Activated CD4-positive, alpha-beta T cell treated with anti-CD3 and anti-CD28 coated beads, Interleukin-2, amount 50 U/mL, for 48 hours (primary cell): ENCODE measurements at places on chromosomes 1 and 21.

GRCh38 chr1:110756506-110756905, 81.8 kb upstream of the KCNA3 start:
- DNase-seq, result no peak

- DNase-seq, result no peak
Measured at GRCh38 chr1:219088778-219089557, 84.7 kb upstream of the LYPLAL1 start.

DNA sequence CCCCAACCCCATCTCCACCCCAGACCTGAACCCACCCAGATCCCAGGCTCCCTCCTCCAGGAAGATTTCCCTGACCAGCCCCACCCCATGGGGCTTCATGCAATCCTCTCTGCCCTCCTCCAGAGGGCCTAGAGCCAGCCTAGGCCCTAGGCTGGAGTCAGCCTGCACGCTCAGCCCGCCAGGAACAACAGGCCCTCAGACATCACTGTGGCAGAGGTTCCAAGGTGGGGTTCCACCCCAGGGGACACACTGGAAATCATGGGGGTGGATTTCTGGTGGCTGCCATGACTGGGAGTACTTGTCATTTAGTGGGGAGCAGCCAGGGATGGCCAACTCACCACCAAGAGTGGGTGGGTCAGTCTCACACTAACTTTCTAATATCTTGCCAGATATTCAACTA, 122.0 kb downstream of the GLIS1 start:
- DNase-seq, result no peak

DNA sequence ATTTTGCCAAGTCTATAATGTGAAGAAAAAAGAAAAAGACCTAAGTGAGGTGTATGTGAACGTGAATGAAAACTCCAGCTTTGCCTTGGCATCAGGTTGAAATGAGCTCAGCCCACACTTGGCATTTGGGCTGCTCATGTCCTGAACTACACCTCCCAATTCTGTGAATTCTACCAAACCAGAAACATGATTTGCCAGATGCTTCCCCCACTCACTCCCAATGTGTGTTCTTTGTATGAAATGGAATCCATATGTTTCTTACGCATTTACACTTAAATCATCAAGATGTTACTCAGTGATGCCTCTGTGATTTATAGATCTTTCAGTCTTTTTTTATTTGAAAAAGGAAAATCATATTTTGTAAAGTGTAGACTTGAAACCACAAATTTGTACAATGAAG, 32.8 kb upstream of the RUNX1 start:
- no peak for DNase-seq

GRCh38 chr1:155295183-155295941, 5.9 kb downstream of the PKLR start:
- no peak for DNase-seq

- DNase-seq, result no peak
Measured at GRCh38 chr1:70220015-70220414, 1.2 kb upstream of the SRSF11 start.

DNA sequence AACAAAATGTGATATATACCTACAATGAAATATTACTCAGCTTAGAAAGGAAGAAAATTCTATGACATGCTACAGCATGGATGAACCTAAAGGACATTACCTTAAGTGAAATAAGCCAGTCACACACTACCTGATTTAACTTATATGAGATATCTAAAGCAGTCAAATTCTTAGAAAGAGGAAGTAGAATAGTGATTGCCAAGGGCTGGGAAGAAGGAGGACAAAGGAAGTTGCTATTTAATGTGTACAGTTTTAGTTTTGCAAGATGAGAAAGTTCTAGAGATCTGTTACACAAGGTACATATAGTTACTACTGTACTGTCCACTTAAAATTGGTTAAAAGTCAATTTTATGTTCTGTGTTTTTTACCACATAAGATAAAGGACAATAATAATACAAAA, 87.5 kb upstream of the KCTD3 start:
- DNase-seq, result no peak

GRCh38 chr1:189783456-189783855, 694.2 kb downstream of the BRINP3 start:
- no peak for DNase-seq

- no peak for DNase-seq
Measured at GRCh38 chr1:74908797-74909196, 175.8 kb downstream of the TYW3 start.

- no peak for DNase-seq
Measured at GRCh38 chr1:13825033-13825432, 125.0 kb downstream of the PRDM2 start.

- no peak for DNase-seq
Measured at GRCh38 chr1:9368356-9368755, 75.7 kb downstream of the SPSB1 start.

- DNase-seq, result no peak
Measured at GRCh38 chr1:3011631-3012455, 9.4 kb upstream of the ACTRT2 start.

DNA sequence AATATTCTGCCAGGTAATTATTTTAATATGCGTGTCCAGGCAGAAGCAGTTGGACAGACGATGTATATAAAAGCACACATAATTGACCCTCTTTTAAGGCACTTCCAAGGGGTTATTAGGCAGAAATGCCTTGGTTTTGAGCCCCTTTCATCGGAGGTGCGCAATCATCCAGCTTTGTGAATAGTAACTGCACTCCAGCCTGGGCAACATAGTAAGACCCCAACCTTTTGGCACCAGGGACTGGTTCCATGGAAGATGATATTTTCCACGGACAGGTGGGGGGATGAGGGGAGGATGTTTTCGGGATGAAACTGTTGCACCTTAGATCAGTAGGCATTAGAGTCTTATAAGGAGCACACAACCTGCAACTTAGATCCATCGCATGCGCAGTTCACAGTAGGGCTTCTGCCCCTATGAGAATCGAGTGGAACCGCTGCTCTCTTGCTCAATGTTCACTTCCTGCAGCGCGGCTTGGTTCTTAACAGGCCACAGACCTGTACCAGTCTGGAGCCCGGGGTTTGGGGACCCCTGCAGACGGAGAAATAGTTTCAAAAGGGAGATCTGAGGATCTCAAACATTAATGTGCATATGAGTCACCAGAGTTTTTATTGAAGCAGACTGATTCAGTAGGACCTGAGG, 1.8 kb upstream of the MCOLN2 start:
- DNase-seq, result peak; percentile 39

DNA sequence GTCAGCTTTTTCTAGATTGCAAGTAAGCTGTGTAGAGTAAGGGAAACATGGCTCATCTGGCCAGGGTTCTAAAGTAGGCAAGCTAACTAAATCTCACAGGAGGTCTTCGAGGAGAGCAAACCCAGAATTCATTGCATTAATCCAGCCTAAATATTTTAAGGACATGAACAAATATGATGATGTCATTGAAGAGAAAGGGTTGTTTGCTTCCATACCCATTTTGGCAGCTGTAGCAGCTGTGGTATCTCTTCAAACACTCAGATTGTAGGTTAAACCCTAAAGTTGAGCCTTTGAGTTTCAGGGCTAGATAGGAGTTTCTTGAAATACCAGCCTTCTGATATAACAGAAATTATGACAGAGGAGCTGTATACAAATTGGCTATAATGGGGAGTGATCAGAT, 200.5 kb upstream of the C1orf105 start:
- DNase-seq, result no peak

GRCh38 chr1:108841703-108842102, 15.2 kb downstream of the AKNAD1 start:
- no peak for DNase-seq

DNA sequence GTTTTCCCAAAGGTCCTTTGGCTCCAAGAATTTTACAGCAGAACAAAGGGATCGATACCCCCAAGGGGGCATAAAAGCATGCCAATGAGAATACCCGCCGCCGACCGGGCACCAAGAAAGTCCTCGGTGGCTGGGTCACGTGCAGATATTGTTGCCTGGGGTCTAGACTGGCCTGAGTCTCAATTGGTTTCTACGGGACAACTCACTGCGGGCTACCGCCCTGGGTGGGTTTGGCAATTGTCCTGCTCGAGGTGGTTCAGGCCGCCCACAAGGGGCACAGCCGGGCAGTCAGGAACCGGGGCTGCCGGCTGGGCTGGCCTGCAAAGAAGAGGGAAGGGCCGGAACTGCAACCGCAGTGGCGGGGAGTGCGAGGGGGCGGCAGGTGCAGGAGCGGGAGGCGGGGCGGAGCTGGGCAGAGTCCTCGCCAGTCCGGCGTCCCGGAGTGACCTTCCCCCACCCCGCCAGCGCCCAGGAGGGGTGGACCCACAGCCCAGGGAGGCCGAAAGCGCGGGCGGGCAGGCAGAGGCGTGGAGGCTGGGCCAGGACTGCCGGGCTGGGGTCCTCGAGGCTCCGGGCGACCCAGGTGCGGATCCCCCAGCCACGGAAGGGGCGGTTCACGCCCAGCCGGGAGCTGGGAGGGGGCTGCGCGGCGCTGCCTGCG, 926 bp upstream of the ATP1B1 start:
- DNase-seq, result peak; percentile 31

GRCh38 chr1:116067566-116067890, 43.7 kb upstream of the MAB21L3 start:
- DNase-seq, result no peak

DNA sequence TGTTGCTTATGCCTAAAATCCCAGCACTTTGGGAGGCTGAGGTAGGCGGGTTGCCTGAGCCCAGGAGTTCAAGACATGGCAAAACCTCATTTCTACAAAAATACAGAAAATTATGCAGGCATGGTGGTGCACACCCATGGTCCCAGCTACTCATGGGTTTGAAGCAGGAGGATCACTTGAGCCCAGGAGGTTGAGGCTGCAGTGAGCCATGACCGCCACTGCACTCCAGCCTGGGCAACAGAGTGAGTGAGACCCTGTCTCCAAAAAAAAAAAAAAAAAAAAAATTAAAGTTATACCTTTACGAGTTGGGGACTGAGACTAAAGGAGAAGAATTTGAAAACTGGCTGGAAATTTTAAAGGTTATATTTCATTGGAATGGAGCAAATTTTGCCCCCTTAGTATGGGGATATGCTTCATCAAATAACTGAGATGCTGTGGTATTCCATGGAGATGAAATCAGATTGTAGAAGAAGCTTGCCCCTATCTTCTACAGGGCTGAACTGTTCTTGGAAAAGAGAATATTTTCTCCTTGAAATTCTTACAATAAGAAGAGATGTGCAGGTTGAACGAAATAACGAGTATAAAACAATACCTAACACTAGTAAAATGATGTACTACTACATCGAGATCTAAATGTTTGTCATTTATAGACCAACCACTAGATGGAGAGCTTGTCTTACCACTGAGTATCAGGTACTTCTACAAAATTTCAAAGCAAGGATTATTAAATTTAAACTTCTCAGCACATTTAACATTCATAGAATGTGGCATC, 34.9 kb upstream of the SCYL3 start:
- no peak for DNase-seq

DNA sequence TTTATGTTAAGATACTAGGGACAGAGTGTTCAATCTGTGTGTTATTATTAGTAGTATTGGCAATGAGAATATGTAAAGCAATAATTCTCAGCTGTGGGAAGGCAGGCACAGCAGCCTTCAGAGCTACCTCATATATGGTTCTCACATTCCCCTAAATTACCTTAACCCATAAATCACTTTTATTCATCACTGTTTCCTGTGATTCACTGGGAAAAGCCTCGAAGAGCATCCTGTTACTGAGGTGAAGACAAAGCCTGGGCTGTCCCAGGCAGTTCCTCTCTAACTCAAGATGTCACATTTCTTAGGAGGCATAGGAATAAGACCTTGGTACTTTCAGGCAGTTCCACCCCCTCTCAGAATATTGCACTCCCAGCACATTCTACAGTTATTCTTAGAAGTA, 965.7 kb downstream of the NCAM2 start:
- no peak for DNase-seq

GRCh38 chr1:171758011-171758410, 16.1 kb upstream of the VAMP4 start:
- no peak for DNase-seq

- peak; percentile 74 for DNase-seq
Measured at GRCh38 chr21:38768471-38769063, 37.2 kb upstream of the ETS2 start.

GRCh38 chr1:2921970-2922686, 99.1 kb upstream of the ACTRT2 start:
- DNase-seq, result peak; percentile 37

DNA sequence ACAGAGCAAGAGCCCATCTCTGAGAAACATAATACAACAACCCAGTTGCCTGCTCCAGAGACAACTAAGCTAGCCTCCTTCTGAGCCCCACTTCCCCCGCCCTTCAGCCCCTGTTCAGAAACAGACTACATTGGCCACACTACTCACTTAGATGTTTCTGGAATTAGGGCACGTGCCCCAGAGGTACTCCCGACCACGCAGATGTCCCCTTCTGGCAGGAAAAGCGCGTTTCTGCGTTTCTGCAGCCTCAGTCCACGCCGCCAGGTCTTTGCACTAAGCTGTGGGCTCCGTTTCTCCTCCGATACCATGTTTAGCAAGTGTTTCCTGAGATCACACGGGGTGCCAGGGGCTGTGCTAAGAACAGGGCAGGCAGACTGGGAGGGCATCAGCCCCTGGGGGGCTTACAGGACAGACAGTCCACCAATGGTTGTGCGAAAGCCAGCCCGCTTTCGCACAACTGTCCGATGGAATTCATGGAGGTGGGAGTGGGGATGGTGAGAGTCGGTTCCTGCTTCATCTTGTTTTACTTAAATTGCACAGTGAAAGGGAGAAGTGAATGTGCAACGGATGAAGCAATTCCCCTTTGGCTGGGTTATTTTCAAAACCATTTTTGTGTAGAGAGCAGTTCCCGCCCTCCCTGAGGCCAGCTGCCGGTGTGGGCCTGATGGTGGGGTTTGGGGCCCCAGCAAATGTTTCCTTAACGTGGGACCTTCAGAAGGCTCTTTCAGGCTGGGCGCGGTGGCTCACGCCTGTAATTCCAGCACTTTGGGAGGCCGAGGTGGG, 2.7 kb downstream of the PIK3CD start:
- peak; percentile 63 for DNase-seq

GRCh38 chr1:47661040-47661439, 223.2 kb downstream of the FOXD2 start:
- no peak for DNase-seq

DNA sequence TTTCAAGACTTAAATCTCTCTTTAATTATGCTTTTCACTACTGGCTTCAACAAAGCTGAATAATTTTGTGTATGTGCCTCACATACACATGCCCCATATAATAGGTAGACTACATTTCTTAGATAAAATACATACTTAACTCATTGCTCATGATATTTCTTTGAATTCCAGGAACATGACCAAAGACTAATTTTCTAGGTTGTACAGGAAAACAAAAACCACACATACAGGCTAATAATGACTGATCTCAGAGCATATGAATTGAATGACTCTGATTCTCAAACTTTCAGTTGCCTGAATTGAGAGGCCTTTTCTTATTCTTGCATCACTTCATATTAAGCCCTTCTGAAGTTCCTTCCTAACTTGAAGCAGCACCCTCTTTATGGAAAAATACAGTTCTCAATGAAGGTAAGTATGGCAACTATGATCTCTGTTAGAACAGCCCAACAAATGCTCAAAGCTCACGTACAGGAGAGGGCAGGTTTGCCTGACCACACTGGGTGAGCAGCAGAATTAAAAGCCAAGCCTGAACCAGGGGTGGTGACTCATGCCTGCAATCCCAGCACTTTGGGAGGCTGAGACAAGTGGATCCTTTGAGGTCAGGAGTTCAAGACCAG, 22.6 kb upstream of the UAP1 start:
- peak; percentile 10 for DNase-seq
